ENCODE measurements at places on chromosomes 4 and X.

- no peak for DNase-seq
Observed at GRCh38 chrX:22206781-22207180, 65.9 kb upstream of the CBLL2 start.

- no peak for DNase-seq
Observed at GRCh38 chr4:150315691-150316090, 237.4 kb downstream of the DCLK2 start.

DNA sequence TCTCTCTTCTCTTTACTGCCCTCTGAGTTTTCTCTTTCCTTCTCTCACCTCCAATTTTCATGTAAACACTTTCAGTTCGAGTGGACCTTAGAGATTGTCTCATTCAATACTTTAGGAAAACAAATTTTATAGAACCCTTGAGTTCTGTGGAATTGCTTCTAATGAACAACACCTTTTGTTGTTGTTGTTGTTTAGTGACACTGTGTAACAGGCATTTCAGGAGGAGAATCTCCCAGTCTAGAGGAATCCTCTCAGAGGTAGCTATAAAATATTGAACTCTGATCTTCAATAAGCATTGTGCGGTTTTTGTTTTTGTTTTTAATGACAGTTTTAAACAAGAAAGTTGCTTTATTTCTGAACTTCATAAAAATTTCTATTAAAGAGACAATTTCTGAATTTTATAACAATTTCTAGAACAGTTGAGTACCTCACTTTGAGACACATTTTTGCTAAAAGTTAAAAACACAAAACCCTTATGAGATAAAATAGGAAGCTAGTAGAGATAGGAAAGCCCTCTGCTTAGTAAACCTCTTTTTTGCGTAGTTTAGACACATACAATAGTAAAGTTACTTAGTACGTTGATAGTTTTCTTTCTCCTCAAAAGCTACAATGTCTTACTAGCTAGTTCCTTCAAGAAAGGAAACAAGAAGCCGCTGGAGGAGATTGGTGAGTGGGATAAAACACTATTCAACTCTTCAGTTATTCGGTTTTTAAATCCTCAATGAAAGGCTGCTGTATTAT is 38.8 kb downstream of the CLCN3 start:
- DNase-seq: no peak

DNA sequence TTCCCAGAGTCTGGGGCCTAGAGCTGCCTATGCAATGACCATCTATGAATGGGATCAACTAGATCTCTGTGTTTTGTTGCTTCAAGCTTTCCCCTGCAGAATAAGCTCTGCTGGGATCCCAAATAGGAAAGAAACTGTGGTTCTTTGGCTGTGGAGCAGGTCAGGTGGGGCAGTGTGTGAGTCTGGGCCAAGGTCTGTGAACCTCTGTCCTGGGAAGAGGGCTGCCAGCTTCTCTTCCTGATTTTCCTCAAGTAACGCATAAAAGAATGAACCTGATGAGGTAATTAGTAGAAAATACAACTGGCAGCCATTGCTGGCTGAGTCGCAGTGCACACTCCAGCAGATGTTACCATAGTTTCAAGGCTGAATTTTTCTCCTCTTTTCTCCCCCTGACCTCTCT is 4.6 kb upstream of the PIN4 start:
- no peak for DNase-seq

GRCh38 chrX:69065451-69065850 is 99.8 kb downstream of the PJA1 start:
- no peak for DNase-seq

DNA sequence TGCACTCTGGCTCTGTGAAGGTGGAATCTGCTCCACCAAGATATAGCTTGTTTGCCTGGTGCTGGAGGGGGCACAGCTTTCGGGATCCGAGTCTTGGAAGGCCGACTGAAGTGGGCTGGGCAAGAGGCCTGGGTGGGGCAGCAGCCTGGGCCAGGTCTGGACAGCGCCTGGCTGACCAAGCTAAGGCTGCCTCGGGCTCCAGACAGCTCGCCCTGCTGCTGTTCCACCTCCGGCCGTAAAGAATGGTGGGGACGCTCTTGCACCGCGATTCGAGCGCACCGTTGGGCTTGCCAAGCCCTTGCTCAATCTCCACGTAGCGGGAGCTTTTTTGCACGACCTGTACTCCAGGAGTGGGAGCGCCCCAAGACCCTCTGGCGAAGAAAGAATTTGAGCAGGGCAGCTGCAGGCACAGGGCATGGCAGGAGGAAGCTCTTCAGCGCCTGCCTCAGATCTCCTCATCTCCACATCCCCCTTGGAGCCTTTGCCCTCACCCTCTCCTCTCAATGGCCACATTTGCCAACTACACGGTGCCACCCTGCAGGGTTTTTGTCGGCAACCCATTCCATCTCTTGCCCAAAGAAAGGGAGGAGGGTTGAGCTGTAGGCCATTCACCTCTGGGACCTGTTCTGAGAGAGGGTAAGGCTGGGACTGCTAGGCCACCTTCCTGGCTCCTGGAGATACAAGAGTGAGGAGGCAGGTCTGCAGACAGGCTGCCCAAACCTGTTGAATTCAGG is 18.9 kb downstream of the CNGA2 start:
- peak; percentile 17 for DNase-seq

DNA sequence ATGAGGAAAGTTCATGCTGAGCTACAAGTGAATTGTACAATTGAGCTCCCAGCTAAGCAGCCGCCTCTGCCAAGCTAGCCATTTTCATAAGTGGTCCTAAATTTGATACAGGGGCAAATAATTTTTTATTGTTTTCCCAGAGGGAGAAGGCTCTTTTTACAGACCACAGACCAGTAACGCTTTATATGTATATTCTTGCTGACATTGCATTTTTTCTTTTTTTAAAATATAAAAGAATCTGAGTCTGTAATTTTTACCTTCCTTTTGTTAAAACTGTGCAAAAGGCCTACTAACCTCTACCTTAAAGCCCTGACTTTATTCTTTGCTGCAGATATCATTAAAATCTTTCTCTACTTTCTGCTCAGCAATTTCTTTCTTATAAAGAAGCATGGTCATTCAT is 501.2 kb upstream of the INTU start:
- DNase-seq: no peak

DNA sequence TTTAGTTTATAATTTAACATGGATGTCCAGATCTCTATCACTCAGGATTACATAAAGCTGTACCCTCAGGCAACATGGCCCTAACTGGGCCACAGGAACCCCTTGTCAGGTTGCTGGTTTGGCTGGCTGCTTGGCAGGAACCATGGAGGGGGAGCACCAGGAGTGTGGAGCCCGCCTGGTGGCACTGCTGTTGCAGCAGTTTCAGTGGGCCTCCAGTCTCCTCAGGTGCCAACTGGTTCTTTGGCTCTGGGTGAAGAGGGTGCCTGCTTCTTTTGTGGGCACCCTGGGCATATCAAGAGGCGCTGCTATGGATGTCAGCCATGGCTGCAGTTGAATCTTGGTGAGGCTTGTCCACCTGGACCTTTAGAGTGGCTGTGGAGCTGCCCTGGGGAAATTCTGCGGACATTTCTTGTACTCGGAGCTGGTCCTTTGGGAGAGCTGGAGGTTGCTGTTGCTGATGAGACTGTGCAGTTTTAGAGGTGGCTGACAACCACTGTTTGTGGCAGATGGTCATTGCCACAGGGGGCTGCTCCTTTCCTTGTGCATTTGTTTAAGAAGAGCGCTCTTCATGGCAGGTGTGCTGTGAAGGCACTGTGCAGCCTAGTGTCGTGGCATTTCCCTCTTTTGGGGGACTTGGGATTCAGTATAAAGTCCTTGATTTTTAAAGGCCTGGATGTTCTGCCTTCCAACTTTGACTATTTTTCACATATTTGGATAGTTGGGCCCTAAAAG is 10.3 kb upstream of the SMIM14 start:
- DNase-seq: no peak

GRCh38 chr4:176287546-176287945 is 18.5 kb upstream of the ASB5 start:
- DNase-seq: no peak

DNA sequence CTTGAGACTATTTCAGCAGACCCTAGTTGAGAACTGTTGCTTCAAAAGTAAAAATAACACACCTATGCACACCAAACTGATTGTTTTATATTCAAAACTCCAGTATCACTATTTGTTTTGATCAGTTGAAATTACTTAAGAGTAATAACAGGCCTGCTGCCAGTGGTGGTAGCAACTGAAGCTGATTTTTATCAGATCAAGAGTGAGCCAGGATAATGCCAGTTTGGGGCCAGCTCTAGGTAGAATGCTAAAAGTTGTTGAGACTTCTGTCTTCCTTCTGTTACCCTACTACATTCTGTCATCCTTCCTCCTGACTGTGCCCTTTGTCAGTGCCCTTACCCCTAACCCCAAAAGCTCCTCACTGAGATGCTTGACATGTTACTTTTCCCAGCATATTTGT is 228.7 kb upstream of the SPRY1 start:
- DNase-seq: no peak

- DNase-seq: no peak
Observed at GRCh38 chr4:139501527-139501926, 47.6 kb downstream of the RAB33B start.

- DNase-seq: no peak
Observed at GRCh38 chrX:121036951-121037350, 10.5 kb upstream of the GLUD2 start.

DNA sequence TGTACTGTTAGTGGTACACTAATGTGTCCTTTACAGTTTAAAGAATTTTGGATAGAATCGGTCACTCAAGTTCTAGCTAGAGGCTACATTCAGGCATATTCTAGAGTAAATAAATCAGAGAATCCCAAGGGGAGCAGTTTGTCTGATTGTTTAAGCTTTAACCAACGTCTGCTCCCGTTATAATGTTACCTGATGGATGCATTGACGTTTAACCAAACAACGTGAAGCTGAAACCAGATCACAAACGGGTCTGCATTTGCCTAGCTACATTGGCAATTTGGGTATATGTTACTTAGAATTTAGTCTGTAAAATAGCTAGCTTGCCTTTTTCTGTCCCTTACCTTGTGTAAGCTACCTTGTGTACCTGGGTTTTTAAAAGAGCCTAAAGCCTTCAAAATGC is 1.6 kb downstream of the PI4K2B start:
- DNase-seq: no peak

- DNase-seq: no peak
Observed at GRCh38 chr4:154422152-154422551, 69.4 kb downstream of the DCHS2 start.

GRCh38 chrX:981791-982626 is 230.4 kb downstream of the CRLF2 start:
- no peak for DNase-seq

GRCh38 chr4:174117445-174117844 is 166.0 kb downstream of the FBXO8 start:
- no peak for DNase-seq

DNA sequence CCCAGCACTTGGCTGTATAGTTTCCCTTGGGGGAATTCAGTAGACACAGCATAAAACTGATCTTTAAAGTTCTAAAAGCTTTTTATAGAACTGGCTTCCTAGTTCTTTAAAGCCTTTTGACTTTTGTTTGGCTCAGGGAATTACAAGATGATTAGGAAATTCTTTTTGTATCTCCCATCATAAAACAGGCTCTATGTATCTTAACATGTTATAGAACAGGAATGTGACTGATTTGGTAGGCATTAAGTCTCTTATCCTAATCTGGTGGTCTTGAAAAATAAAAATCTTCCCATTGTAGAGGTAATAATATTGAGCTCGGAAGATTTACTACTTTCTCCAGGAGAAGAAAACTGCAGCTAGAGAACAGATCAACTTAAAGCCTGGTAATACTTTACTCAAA is 262.7 kb downstream of the KCNIP4 start:
- DNase-seq: no peak

DNA sequence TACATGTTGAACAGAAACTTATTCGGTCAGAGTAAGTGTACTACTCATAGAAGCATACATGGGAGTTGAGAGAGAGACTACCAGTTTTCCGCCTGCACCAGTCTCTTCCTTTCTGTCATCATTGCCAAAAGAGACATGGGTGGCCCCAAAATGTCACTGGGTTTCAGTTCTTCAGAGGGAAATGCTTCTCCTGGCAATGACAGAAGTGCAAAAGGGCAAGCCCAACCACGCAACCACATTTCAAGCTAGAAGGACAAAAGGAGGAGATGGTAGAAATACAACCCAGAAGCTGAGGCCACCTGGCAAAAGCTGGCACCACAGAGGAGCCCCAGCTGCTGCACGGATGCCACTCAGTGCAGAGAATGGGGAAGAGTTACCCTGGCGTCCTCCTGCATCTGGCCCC is 320.1 kb downstream of the BCOR start:
- DNase-seq: peak; percentile 34

DNA sequence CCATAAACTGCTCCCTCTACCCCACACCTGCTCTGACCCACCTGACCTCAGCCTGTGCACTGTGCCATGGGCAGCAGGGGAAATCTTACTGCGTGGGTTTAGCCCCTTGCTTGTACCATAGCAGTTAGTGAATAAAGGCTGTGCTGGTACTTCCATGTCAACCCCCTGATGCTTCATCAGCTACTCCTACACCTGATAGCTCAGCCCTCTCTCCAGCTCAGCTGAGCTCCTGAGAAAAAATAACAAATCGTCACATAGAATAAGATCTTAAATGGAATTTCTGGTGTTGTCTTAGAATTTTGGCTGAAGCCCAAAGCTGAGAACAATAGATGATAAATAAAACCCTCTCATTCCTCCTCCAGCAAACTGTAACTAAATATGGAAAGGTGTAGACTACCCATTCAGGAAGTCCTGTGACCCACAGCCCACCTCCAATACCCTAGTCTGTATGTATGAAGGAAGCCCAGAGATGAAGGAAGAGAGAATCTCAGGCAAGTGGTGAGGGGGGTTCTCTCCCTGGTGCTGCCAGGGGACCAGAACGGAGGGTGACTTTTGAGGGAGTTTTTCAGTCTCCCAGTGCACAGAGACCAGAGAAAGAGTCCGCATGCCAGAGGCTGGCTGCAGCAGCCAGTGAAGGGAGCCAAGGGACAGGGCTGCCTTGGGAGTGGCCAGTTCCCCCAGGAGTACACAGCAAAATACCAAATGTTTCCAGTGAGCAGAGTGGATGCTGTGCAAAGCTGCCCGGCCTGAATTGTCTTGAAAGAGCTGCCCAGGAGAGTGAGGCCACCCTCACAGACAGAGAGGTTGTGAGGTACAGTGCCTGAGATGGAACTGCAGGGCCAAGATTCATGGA is 227.3 kb downstream of the QDPR start:
- no peak for DNase-seq

GRCh38 chr4:26978387-26979053 is 117.9 kb downstream of the STIM2 start:
- DNase-seq: no peak

- DNase-seq: no peak
Observed at GRCh38 chr4:184067931-184068554, 149.6 kb downstream of the ENPP6 start.

GRCh38 chrX:45142185-45142584 is 58.5 kb downstream of the DIPK2B start:
- DNase-seq: no peak

DNA sequence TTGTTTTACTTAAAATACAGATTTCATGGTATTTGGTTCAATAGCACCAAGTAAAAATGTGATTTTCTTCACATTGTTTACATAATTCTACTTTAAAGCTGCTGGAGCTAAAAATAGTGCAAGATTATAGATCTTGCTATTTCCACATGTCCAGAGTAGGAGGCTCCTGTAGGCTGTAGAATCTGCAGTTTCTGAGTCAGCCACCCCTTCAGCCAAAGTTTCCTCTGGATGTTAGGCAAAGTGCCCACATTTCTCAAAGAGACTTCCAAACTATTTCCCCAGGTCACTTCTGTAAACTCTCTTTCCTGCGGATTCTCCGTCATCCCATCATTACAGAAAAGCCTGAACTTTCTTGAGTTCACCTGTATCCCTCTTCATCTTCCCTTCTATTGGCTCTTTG is 342.5 kb upstream of the FSTL5 start:
- DNase-seq: peak; percentile 30

Measured in suppressor macrophage treated with lipopolysaccharide for 1 hour (primary cell).